Activated T-cell treated with anti-CD3 and anti-CD28 coated beads for 24 hours (primary cell): ENCODE measurements at places on chromosomes 5 and 9.

DNA sequence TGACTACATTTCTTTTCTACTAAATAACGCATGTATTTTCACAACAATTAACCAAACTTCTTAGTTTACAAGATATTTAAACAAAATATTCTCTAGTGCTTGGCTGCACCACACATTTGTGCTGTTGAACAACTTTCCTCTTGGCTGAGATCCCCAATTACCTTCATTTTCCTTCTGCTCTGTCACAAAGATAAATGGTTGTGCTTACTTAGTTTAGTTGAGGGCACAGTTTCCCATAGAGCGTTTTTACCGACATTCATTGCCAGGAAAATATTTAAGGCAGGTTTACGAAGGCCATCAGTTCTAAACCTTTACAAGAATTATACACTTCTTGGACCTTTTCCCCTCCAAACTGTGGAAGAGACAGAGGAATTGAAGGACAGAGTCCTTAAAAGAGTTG lies 60.7 kb downstream of the PRUNE2 start:
- no peak for DNase-seq

DNA sequence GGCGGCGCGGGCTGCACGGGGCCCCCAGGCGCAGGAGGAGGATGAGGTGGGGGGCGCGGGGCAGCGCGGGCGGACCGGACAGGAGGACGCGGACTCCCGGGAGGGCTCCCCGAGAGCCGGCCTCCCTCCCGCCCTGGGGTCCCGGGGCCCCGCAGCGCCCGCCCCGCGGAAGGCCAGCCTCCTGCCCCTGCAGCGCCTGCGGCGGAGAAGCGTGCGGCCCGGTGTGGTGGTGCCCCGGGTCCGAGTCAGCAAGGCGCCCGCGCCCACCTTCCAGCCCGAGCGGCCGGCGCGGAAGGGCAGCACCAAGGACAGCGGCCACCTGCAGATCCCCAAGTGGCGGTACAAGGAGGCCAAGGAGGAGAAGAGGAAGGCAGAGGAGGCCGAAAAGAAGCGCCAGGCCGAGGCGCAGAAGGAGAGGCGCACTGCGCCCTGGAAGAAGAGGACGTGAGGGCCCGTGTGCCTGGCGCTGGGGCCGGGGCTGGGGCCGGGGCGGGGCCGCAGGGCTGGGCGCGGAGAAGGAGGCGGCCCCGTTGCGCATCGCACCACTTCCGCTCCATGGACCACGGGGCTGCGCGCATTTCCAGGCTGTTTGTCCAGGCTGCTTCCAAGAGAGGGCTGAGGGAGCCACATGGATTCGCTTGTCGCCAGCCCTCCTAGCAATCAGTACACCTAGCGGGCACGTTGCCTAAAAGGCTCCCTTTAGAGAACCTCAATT lies 86.0 kb downstream of the ANKRD33B start:
- DNase-seq: no peak

GRCh38 chr5:150636391-150637244 lies 3.8 kb upstream of the SYNPO start:
- no peak for DNase-seq

- DNase-seq: no peak
These were observed 314.5 kb upstream of the RFX3 start for GRCh38 chr9:3840311-3840710.

DNA sequence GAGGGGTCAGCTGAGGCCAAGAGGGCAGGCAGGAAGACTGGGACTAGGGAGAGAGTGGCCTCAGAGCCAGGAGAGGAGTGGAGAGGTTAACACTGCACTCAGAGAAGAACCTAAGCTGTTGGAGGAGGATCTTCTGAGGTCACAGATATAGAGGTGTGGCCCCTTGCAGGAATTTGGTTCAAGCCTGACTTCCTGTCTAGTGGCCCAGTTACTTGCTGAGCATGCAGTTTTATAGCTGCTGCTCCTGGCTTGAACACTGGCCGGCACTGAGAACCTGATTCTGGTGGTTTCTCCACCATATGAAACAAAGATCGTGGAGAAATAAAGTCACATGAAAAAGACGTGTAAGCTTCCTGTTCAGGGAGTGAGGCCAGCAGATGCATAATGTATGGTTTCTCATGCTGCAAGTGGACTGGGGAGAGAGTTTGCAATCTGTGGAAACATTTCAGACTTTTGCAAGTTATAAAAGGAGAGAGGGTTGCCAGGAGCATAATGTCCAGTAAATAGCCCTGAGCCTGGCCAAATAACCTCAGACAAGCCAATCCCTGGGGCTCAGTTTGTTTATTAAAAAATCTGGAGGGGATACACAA lies 82.6 kb downstream of the GALNT10 start:
- peak; percentile 3 for DNase-seq

- no peak for DNase-seq
These were observed 36.0 kb downstream of the FOXD1 start for GRCh38 chr5:73412597-73412988.

DNA sequence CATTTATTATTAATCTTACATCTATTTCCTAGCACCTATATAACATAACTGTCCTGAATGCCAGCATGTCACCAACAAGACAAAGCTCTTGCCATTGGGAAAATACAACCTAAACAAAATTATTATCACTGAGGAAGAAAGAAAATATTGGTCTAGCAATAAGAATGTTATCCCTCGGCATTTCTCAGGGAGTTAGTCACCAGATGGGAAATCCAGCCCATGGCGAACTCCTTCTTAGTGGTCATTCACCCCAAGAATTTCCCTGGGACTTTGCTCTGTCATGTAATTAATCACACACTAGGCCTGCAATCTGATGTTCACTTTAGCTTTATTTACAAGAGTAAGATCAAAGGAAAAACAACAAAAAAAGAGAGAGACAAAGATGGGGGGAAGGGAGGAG lies 56.1 kb upstream of the TAS2R1 start:
- DNase-seq: no peak

DNA sequence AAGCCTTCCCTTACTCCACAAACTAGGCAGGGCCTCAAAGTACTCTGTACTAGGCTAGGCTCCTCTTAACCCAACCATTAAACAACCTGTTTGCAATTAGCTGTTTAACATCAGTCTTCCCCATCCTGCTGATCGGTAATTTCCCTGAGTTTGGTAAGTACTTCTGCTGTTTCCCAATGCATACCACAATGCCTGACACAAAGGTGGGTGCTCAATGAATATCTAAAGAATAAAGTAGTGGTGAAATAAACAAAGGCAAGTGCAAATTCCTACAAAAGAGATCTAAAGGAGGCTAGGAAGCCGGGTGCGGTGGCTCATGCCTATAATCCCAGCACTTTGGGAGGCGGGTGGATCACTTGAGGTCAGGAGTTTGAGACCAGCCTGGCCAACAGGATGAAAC lies 25.0 kb downstream of the FBXW2 start:
- no peak for DNase-seq

- DNase-seq: no peak
These were observed 153.0 kb upstream of the SMIM23 start for GRCh38 chr5:171632616-171633015.

- no peak for DNase-seq
These were observed 579 bp upstream of the FAM78A start for GRCh38 chr9:131276891-131277286.

DNA sequence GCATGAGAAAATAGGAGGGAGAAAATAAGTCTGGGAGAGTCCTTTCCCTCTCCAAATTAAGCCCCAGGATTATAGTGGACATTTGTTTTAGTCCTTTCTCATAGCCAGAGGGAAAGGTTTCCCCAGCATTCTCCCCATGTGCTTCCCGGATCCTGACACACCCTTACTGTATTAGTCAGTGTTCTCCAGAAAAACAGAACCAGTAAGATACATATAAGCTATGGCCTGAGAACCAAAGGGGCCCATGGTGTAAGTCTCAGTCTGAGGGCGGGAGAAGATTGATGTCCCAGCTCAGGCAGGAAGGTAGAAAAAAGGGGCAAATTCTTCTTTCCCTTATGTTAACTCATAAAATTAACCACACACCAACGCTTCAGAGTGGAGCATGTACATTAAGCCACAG lies 25.6 kb upstream of the SPATA31D4 start:
- DNase-seq: no peak

DNA sequence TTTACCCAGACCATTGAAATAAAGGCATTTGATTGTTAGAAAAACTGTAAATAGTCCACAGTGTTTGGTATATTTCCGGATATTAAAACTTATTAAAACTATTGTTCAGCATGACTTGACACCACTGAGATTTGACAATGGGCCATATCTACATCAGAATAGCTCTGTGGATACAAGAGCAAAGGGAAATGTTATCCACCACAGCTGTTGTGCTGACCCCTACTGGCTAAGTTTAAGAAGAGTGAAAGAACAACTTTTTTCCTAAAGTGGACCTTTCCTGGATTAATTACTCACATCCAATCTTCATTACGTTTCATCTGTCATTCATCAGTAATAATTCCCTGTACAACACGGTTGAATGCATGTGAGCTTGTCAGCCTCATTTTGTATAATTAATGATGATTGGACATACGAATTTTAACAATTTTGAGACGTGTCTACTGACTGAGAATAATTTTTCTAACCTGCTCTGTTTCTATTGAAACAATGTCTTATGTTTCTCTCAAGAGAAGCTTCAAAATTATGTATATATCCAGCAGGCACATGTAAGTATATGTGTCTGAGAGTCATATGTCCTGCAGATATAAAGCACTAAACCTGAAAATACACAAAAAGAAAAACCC lies 1952.6 kb downstream of the MAT2B start:
- no peak for DNase-seq

- DNase-seq: no peak
These were observed 778.1 kb downstream of the TLR4 start for GRCh38 chr9:118482306-118482705.

- DNase-seq: no peak
These were observed 71.7 kb downstream of the APBA1 start for GRCh38 chr9:69600314-69601047.

DNA sequence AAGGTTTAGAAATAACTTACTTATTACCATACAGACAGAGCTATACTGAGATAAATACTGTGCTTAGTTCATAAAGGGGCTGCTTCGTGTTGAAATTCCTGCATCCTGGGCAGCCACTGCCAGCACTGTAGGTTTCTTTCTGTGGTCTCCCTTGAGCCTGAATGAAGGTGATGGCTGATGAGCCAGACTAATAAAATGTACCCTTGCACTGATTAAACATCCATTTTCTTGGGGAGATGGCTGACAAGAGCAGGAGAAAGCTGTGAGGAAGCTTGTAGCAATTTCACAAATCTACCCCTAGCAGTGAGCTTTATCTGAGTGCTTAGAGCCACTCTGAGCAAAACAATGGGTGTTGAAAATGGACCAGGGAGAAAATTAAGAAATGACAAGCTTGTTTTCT lies 23.3 kb upstream of the ZSWIM6 start:
- DNase-seq: no peak

- no peak for DNase-seq
These were observed 31.9 kb upstream of the BOD1 start for GRCh38 chr5:173648308-173648866.

DNA sequence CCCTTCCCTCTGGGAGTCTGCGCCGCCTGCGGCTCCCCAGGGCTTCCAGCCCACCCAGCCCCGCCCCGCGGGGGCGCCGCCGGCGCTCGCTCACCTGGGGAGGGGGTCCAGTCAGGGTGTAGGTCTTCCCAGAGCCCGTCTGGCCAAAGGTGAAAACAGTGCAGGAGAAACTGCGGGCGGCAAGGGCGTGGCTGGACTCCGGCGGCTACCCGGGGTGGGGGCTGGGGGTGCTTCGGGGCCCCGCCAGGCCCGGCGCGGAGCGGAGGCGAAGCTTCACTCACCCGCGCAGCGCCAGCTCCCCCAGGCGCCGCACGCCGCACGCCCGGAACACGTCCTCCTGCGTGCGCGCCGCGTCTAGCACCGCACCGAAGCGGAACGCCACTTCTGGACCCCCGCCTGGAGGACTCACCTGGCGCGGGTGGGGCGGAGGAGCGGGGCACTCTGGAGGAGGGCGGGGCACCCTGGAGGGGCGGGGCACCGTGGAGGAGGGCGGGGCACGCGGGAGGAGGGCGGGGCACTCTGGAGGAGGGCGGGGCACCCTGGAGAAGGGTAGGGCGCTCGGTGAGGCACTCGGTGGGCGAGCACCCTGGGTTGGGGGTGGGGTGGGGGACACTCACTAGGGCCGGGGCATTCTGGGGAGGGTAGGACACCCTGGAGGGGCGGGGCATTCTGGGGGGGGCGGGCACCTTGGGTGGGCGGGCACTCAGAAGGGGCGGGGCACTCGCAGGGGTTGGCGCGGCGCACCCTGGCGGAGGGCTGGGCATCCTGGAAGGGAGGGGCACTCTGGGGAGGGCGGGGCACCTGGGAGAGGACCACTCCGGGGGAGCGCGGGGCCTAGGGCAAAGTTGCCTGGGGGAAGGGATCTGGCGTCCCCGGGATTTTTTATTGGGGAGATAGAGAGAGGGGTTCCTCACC lies 814 bp downstream of the KIF12 start:
- DNase-seq: no peak

- no peak for DNase-seq
These were observed 58.0 kb upstream of the UBAC1 start for GRCh38 chr9:136019041-136019680.

GRCh38 chr9:27151693-27152404 lies 42.8 kb downstream of the TEK start:
- no peak for DNase-seq

- no peak for DNase-seq
These were observed 139.6 kb downstream of the SPATA31D1 start for GRCh38 chr9:82128011-82128696.

- no peak for DNase-seq
These were observed 15.3 kb downstream of the LHX3 start for GRCh38 chr9:136189394-136190236.

GRCh38 chr5:147170603-147171002 lies 64.2 kb upstream of the STK32A start:
- no peak for DNase-seq

DNA sequence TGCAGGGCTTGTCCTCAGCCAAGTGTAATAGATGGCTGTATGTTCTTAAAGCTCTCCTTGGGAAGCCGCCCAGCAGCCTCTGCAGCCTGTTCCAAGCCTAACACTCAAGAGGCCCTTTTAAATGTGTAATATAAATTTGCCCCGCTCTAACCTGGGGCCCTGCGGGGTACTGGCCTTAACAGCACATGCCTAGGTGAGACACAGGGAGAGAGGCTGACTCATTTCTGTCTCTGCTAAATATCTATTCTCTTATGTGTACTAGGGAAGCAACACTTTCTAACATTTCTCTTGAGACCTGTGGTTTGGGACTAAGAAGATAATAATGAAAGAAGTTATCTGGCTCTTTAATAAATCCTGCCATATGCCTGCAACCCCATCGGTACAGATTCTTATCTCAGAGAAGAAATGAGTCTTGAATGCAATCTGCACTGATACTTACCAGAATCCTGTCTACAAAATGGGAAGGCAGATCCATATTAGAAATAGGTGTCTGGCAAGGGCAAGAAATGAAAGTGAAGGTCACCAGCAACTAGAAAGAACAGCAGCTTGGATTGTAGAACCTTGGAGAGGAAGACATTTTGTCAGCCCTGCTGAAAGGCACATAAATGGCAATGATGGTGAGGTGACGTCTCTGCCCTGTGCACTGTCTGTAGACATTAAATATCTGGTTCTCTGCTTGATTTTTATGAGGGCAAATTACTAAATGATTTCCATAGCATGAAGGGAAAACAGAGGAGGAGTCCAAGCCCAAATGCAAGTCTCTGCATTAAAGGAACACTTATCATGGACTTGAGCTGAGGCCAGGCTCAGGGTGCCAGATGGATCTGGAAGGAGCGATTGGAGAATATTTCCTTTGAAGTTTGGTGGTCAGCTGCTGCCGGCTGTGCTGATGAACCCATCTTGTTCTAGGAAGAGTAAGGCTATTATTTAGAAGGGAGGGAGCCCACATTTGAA lies 14.5 kb upstream of the TGFBI start:
- no peak for DNase-seq
